Activated CD4-positive, alpha-beta T cell treated with anti-CD3 and anti-CD28 coated beads, Interleukin-2, amount 50 U/mL, for 16 hours (primary cell): ENCODE measurements at places on chromosomes 3 and 15.

DNA sequence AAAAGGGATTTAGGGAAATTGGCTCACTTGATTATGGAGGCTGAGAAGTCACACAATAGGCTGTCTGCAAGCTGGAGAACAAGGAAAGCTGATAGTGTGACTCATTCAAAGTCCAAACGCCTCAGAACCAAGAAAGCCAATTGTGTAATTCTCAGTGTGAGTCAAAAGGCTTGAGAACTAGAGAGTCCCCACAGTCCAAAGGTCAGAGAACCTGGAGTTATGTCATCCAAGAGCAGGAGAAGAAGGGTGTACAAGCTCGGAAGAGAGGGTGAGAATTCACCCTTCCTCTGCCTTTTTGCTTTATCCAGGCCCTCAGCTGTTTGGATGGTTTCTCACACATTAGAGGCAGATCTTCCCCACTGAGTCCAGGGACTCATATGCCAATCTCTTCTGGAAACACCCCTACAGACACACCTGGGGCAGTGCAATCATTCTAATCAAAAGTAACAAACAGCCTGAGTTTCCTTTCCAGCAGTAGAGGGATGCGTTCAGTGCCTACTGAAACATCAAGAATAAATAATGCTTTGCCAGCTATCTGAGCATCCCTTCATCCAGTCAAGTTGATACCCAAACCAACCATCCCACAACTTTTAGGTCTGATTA is 271.5 kb downstream of the SATB1 start:
- DNase-seq = no peak

GRCh38 chr15:90561344-90562244 is 31.9 kb downstream of the CRTC3 start:
- no peak for DNase-seq

DNA sequence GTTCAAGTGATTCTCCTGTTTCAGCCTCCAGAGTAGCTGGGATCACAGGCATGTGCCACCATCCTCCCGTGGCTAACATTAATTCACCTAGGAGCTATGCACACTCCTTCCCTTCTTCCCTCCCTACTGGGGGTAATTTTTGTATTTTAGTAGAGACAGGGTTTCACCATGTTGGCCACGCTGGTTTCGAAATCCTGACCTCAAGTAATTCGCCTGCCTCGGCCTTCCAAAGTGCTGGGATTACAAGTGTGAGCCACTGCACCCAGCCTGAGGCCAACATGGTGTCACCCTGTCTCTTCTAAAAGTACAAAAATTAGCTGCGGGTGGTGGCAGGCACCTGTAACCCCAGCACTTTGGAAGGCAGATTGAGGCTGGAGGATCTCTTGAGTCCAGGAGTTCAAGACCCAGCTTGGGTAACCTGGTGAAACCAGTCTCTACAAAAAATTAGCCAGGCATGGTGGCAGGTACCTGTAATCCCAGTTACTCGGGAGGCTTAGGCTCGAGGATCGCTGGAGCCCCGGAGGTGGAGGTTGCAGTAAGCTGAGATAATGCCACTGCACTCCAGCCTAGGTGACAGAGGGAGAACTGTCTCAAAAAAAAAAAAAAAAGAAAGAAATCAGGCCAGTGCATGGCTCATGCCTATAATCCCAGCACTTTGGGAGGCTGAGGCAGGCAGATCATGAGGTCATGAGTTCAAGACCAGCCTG is 6.1 kb downstream of the RNU5B-1 start:
- no peak for DNase-seq

DNA sequence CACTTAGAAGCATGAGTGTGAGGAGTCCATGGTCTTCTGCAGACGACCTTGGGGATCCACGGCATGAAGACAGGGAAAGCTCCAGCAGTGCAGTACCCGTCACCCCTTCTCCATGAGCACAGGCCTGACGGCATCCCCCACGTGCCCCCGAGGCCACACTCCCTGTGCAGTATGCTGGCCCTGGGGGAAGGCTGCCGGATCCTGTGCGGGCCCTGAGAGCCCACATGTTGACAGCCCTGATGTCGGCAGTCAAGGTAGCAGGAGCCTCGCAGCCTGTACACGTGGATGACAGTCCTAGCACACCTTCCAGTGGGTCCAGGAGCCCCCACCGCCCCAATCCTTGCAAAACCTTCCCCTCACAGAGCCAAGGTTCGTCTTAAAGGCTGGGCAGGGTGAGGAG is 195.3 kb downstream of the ATP10A start:
- DNase-seq = no peak

- no peak for DNase-seq
Measured at GRCh38 chr3:183490653-183491052, 62.2 kb upstream of the MCF2L2 start.

DNA sequence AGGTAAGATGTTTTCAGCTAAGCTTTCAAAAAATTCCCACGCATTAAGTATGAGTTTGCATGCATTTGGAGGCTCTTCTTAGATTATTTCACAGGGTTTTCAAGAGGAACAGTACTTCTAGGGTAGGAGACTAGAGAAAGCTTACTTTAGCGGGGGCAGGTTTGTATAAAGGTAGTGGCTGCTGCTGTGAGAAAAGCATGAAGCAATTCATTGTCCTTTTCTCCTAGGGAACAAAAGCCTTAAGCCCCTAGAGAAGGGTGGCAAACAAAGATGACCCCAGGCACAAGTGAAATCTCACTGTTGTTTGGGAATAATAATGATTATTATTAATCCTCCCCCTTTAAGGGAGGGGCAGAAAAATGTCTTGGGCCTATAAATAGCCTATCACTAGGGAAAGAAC is 310.7 kb downstream of the DIPK2A start:
- DNase-seq = no peak

DNA sequence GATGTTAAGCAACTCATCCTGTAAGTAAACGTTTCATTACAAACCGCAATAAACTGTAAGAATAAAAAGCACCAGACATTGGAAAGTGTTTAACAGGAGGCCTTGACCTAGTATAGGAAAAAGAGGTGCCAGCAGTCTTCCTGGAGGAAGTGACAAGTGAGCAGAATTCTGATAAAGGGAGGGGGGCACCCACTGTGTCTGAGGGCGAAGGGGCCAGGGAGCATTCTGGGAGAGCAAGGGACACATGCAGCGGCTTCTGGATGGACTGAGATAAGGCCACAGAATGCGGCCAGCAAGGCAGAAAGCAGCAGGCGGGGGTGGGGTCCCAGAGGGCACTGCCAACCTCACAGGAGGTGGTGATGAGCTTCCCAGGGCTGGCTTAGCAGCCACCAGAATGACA is 80.2 kb downstream of the MTHFS start:
- no peak for DNase-seq

GRCh38 chr3:106343811-106344210 is 475.0 kb upstream of the CBLB start:
- DNase-seq = no peak

DNA sequence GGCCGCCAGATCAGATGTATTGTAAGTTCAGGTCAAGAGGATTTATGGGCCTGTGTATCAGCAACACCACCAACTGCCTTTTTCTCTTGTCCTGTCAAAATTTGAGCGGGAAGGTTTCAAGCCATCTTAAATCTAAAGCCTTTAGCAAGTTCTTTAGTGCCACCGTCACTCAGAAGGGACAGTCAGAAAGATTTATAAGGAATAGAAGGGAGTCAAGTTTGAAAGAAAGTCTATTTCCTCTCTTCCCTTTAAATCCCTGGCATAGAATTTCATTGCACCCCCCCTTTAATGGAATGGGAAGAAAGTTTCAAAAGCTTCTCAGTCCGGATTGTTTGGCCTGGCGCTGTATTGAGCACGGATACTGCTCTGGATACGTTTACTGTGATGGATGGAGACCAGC is 359.4 kb downstream of the FEZF2 start:
- no peak for DNase-seq
